Stimulated activated memory B cell treated with anti-CD40 and anti-IgM and Interleukin-4, amounts not matched to agents 10 μg/mL and 1 μg/mL and 100 μg/mL, for 72 hours (primary cell): ENCODE measurements at places on chromosomes 7 and 10.
A peak's percentile ranks its signal among the peaks of the same experiment; 100 is the strongest.

DNA sequence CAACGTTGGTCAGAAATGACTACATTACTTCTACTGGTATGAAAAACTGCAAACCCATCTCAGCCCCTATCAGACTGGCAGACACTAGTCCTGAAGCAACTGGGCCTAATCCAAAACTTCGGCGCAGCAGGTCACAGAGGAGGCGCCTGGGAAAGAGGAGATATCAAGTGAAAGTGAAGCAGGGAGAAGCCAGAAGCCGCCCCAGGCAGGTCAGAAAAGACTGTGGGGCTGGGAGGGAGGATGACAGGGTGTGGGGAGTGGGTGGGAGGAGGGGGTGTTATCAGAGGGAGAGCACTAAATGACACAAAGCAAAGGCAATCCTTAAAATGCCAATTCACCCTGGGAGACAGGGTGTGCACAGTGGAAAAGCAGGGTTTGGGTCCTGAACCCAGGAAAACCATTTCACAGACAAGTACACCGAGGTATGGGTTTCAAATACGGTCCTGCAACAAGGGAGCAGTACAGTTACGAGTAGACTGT, 731 bp downstream of the CHCHD3 start:
- ATAC-seq: no peak

- ATAC-seq: peak; percentile 88
Measured at GRCh38 chr7:30322271-30323005, 38.0 kb downstream of the ZNRF2 start.

DNA sequence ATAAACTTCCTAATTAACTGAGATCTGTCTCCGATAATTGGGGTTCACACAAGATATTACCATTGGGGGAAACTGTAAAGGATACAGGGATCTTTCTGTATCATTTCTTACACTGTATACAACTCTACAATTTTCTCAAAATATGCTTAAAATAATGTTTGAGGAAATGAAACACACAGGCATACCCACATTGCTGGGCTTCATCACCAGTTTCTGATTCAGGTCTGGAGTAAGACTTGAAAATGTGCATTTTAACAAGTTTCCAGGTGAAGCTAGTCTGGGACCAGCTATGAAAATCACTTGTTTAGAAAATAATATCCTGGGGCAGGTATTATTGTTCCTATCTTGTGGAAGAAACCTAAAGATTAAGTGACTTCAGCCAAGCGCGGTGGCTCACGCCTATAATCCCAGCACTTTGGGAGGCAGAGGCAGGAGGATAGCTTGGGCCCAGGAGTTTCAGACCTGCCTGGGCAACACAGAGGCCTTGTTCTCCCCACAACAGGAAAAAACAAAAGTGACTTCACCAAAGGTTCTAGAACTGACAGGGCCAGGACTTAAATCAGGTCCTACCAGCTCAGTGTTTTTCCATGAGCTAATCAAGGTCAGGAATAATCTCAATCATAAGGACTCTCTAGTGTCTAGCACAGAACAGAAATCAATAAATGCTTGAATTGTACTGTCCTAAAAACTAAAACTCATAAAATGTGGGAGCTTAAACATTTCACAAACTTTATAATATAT, 12.6 kb downstream of the TOMM7 start:
- ATAC-seq: no peak

DNA sequence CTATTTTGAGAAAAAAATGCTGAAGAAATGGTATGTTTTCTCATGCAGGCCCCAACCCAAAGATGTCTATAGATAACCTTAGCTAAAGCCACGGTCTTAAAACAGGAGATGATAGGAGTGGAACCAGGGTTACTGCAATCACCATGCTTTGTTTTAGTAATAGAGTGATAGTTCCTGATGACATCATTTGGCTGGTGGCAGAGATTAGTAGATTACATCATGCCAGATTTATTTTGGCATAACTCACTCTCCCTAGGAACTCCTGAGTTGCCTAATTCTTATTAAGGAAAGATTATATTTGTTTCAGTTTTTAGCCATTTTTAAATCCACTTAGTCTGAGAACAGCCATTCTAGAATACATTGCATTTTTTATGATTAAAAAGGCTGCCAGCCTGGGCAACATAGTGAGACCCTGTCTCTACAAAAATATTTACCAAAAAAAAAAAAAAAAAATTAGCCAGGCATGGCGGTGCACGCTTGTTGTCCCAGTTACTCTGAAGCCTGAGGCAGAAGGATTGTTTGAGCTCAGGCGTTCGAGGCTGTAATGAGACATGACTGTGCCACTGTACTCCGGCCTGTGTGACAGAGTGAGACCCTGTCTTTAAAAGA, 17.8 kb downstream of the ENO4 start:
- ATAC-seq: no peak

GRCh38 chr7:99242682-99243081, 30.0 kb upstream of the MYH16 start:
- ATAC-seq: no peak

DNA sequence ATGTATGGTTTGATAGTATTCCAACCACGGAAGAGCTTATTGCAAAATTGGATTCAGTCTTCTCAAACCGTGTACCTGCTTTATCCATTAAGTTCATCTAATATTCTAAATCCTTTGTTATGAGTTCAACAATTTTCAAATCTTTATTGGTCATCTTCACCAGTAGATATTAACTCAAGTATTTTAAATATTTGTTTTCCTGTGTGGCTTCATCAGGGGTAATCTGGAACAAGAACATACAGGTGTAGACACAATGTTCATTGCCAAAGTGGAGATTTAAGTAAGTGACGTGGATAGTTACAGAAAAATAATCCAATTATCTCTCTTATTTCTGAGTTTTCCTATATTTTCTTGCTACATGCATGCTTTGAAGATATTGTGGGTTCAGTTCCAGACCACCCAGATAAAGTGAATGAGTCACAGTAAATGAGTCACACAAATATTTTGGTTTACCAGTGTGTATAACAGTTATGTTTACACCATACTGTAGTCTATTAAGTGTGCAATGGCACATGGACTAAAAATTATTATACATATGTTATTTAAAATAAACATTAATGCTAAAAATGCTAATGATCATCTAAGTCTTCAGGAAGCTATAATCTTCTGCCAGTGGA, 429.0 kb upstream of the POT1 start:
- ATAC-seq: no peak

- ATAC-seq: no peak
Measured at GRCh38 chr7:100071018-100071723, 10.4 kb downstream of the ZNF3 start.

DNA sequence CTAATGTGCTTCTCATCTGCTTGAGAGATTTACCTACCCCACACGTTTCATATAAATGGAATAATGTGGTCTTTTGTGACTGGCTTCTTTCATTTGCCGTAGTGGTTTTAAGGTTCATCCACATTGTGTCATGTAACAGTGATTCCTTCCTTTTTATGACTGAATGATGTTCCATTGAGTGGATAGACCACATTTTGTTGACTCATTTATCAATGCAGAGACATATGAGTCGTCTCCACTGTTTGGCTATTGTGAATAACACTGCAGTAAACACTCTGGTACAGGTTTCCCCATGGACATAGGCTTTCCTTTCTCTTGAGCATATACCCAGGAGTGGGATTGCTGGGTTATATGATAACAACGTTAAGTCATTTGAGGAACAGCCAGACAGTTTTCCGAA, 2.0 kb upstream of the AOC1 start:
- ATAC-seq: no peak

DNA sequence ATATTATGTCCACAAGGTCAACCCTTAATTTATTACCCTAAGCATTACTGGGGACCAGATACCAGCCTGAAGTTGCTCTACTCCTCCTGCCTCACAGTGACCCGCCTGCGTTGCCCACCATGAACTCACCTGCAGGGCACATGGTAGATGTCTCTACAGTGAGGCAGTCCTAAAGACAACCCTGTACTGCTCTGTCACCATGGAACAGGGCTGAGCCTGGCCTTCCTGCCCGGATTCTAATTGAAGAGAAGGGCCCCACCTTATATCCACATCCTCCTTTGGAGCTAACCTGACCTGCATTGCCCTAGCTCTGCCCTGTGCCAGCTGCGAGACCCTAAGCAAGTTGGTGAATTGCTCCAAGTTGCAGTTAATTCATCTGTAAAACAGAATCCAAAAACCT, 4.1 kb downstream of the SH3PXD2A start:
- ATAC-seq: no peak

DNA sequence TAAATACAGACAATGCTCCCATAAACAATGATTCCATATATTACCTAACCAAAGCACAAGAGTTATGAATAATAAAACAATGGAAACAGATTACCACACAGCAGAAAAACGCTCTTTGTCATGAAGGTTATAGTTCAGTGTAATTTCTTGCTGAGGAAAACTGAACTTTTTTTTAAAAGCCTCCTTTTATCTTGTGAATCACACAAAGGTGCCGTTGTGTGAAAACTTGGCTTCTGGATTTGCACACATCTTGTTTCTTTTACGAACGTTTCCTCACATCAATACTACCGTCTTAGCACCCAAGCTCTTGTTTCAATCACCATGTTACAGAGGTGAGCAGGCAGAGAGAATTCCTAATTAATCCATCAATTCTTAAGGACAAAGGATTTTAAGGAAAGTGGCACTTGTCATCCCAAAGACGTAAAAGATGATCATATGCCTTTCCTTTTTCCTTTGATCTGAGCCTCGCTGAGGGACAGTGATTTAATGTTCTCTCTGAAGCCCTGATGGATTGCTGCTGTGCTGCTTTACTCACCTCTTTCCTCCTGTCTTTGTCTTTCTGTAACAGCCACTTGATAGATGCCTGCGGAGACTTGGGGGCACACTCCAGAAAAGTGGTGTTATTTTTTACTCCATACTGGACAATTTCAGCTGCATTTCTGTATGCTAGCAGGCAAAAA, 110.1 kb downstream of the CD36 start:
- no peak for ATAC-seq

DNA sequence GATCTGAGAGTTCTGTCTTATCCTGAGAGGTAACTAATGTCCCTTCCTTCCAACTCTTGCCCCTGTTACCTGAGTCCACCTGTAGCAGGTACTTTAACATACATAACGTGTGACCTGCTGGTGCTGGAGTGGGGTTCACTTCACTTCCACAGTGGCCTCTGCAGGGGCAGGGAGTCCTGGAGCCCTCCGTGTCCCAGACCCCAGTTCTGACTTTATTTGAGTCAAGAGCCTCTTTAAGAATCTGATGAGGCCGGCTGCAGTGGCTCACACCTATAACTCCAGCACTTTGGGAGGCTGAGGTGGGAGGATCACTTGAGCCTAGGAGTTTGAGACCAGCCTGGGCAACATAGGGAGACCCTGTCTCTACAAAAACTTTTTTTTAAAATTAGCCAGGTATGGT, 117.0 kb upstream of the RET start:
- ATAC-seq: no peak

- no peak for ATAC-seq
Measured at GRCh38 chr7:98134420-98135228, 28.0 kb downstream of the LMTK2 start.

- ATAC-seq: peak; percentile 82
Measured at GRCh38 chr7:91276909-91277308, 12.7 kb downstream of the FZD1 start.

GRCh38 chr7:149885191-149886017, 11.6 kb downstream of the ATP6V0E2 start:
- no peak for ATAC-seq

GRCh38 chr10:23293973-23294590, 50.5 kb downstream of the C10orf67 start:
- no peak for ATAC-seq

GRCh38 chr10:17412323-17412722, 42.1 kb downstream of the ST8SIA6 start:
- ATAC-seq: no peak

DNA sequence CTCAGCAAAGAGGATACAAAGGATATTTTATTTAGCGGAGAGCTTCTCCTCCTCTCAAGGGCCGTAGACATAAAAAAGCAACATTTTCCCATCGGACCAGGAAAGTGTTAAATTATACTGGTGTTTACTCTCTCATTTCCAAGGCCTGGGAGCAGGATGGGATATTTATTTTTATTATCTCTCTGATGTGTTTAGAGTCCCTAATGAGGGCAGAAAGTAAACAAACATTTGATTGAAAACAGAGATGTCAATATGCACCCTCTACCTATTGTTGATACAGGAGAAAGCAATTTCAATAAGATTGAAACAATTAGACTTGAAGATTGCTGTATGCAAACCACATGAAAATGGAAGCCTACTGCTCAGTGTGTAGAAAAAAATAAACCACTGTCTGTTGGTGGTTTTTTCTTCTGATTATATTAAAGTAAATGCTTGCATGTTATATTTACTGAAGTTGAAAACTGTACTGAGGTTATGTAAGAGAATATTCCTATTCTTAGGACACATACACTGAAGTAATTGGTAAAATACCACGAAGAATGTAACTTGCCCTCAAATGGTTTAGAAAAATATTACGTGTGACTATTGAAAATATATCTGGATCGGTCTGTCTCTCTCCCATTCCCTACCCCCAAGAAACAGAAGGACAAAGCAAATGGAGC, 59.3 kb downstream of the ATXN7L1 start:
- ATAC-seq: no peak

DNA sequence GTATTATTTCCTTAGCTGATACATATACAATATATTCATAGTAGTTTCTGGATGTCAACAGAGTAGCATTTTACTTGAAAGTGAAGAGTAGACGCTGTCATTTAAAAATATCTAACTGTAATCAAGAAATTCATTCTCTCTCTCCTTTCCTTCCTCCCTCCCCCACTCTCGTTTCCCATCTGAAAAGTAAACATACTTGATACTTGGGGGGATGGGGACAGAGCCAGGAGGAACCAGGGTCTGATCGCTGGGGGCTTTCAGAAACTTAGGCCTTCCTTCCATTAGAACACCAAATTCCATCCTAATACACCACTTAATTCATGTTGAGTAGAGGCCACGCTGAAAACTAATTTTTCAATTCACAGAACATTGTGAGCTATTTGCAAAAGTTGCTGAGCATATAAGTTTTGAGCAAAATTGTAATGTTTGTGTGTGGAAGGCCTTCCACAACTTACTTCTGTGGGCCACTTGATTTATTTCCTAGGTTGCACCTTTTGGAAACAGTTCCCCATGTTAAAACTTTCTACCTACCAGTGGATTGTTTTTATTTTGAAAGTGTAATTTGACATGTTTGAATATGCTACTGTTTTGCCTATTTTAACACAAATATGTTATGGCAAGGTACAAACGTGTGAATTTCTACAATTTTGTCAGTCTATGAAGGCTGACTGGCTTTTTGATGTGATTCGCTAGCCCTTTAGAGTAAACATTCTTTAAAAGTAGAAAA, 35.2 kb downstream of the CNPY1 start:
- ATAC-seq: no peak
